Neural crest cell (in vitro differentiated cells): ENCODE measurements at places on chromosomes 1 and 21. TPM values are rescaled to one million over a fixed set of nuclear protein-coding genes. Genes with fewer than 3 reads are reported as not detected.
A peak's percentile ranks its signal among the peaks of the same experiment; 100 is the strongest.

- no peak for DNase-seq
- peaks cover 5% of the 10 kb centered on the region for H3K36me3 ChIP-seq
- H3K4me3 ChIP-seq = no peak overlapping the region
Measured at GRCh38 chr1:208031316-208031931, 120.5 kb upstream of the CD34 start.

The THBS3 gene
- 21.4 TPM in 2 replicates for total RNA-seq

- no peak overlapping the region for H3K27ac ChIP-seq
- no peaks in the 10 kb centered on the region for H3K27me3 ChIP-seq
- DNase-seq = no peak
- no peak overlapping the region for H3K4me3 ChIP-seq
- no peaks in the 10 kb centered on the region for H3K4me1 ChIP-seq
Measured at GRCh38 chr1:153742411-153743142, 14.7 kb downstream of the INTS3 start.

DNA sequence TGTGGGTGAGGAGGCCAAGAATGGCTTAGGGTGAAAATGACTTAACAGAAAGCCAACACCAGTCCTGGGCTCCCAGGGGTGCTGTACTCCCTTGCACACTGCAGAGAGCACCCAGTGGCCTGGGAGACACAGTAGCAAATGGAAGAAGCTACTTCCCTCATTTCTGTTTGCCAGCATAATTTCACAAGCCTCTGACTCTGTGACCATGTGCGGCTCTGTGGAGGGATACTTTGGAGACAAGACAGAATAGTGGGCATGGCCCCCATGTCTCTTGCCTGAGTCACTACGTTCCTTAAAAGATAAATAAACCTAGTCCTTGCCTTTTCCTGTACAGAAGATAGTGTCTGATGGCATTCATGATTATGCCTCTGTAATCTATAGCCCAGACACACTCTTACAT is 38.1 kb downstream of the TRIM62 start:
- H3K4me1 ChIP-seq = peaks cover 19% of the 10 kb centered on the region
- no peak for DNase-seq
- H3K27ac ChIP-seq = no peak overlapping the region
- no peaks in the 10 kb centered on the region for H3K27me3 ChIP-seq
- no peak overlapping the region for H3K4me3 ChIP-seq

- no peaks in the 10 kb centered on the region for H3K4me1 ChIP-seq
- DNase-seq = no peak
- H3K4me3 ChIP-seq = no peak overlapping the region
- no peaks in the 10 kb centered on the region for H3K27me3 ChIP-seq
- H3K36me3 ChIP-seq = no peaks in the 10 kb centered on the region
- H3K27ac ChIP-seq = no peak overlapping the region
Measured at GRCh38 chr1:162270016-162270770, 106.5 kb downstream of the SPATA46 start.

The BMP8B gene
- 1.2 and 1.4 TPM in 2 replicates for total RNA-seq

GRCh38 chr1:150887018-150887417 is at the start of gene CTXND2:
Gene CTXND2 (plus strand): TSS chr1:150887136. CDS start chr1:150912315, 25,179 bp downstream.
- H3K4me3 ChIP-seq = no peak within 1 kb of the TSS
- H3K36me3 ChIP-seq = no peaks in the 10 kb centered on the region
- no peak for DNase-seq
- no peak within 1 kb of the TSS for H3K27ac ChIP-seq
- H3K27me3 ChIP-seq = peaks cover 3% of the 10 kb centered on the region
- H3K4me1 ChIP-seq = peaks cover 5% of the 10 kb centered on the region

DNA sequence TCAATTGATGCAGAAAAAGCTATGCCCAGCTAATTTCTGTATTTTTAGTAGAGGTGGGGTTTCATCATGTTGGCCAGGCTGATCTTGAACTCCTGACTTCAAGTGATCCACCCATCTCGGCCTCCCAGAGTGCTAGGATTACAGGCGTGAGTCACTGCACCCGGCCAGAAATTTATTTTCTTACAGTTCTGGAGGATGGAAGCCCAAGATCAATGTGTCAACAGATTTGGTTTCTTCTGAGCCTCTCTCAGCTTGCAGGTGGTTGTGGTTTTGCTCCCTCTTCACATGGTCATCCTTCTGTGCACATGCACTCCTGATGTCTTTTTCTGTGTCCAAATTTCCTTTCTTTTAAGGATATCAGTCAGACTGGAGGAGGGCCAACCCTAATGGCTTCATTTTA is 35.6 kb downstream of the SHCBP1L start:
- no peak overlapping the region for H3K27ac ChIP-seq
- no peak for DNase-seq
- no peak overlapping the region for H3K4me3 ChIP-seq

The SUSD4 gene
- 0.20 and 0.56 TPM in 2 replicates for total RNA-seq

The GADD45A gene
- 16.1 and 17.8 TPM in 2 replicates for total RNA-seq

DNA sequence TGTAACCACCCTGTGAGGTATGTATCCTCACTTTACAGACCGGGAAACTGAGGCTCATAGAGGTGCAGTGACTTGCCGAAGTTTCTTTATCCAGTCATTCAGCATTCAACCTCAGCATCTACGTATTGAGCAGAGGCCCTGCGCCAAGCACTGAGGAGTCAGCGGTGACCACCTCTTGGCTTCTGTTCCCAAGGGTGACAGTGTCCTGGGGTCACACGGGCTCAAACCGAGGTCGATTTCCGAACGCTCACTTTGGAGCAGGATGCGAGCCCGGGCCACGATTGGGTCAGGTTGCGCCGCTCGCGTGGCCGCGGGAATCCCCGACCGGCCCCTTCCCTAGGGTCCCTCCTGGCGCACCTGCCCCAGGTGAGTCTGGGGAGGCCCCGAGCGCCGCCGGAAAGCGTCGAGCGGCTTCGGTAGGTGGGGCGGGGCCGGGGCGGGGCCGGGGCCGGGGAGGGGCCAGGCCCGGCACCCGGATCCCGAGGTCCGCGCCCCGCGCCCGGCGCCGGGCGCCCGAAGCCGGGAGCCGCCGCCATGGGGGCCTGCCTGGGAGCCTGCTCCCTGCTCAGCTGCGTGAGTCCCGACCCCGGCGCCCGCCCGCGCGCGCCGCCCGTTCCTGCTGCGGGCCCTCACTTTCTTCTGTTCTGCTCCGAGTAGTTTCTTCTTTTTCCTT is at the start of gene SERINC2:
Gene SERINC2 (plus strand): TSS at position 482 of the 673 bp plus-strand sequence. CDS start 53 bp downstream, at position 535.
- H3K4me1 ChIP-seq = peaks cover 57% of the 10 kb centered on the region
- DNase-seq = no peak
- peaks cover 13% of the 10 kb centered on the region for H3K27me3 ChIP-seq
- peak within 1 kb of the TSS; percentile 96 for H3K27ac ChIP-seq
- no peaks in the 10 kb centered on the region for H3K36me3 ChIP-seq

The SGIP1 gene
- total RNA-seq = 5.3 and 5.9 TPM in 2 replicates

GRCh38 chr1:81304187-81304586 is 496.5 kb upstream of the ADGRL2 start:
- H3K27ac ChIP-seq = no peak overlapping the region
- H3K36me3 ChIP-seq = no peaks in the 10 kb centered on the region
- no peak overlapping the region for H3K4me3 ChIP-seq
- peaks cover 24% of the 10 kb centered on the region for H3K4me1 ChIP-seq
- no peak for DNase-seq

The KIAA0040 gene
- total RNA-seq = 0.14 and 0.42 TPM in 2 replicates

DNA sequence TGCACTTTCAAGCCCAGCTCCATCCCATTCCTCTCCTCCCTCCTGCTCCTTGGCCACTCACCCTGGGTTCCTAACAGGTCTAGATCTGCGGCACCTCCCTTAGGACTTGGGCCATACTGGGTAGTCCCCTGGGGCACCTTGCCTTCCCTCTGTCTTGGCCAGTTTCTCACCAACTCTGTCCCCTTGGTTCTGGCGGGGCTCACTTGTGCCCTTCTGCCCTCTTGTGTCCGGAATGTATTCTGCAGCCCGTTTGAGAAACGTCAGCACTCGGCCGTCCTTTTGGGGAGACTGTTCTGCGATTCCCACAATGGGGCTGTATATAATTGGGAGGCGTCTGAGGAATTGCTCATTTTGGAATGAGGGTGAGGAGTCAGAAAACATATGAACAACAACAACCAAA is 162.4 kb downstream of the ZSCAN20 start:
- peaks cover 49% of the 10 kb centered on the region for H3K27me3 ChIP-seq
- no peak overlapping the region for H3K4me3 ChIP-seq
- no peak overlapping the region for H3K27ac ChIP-seq
- no peaks in the 10 kb centered on the region for H3K36me3 ChIP-seq
- DNase-seq = peak; percentile 50

GRCh38 chr1:92832537-92833114 is 786 bp downstream of the RPL5 start:
- H3K4me1 ChIP-seq = peaks cover 49% of the 10 kb centered on the region
- H3K36me3 ChIP-seq = peaks cover 37% of the 10 kb centered on the region
- peak overlapping the region; percentile 100 for H3K27ac ChIP-seq
- H3K4me3 ChIP-seq = peak overlapping the region; percentile 98

DNA sequence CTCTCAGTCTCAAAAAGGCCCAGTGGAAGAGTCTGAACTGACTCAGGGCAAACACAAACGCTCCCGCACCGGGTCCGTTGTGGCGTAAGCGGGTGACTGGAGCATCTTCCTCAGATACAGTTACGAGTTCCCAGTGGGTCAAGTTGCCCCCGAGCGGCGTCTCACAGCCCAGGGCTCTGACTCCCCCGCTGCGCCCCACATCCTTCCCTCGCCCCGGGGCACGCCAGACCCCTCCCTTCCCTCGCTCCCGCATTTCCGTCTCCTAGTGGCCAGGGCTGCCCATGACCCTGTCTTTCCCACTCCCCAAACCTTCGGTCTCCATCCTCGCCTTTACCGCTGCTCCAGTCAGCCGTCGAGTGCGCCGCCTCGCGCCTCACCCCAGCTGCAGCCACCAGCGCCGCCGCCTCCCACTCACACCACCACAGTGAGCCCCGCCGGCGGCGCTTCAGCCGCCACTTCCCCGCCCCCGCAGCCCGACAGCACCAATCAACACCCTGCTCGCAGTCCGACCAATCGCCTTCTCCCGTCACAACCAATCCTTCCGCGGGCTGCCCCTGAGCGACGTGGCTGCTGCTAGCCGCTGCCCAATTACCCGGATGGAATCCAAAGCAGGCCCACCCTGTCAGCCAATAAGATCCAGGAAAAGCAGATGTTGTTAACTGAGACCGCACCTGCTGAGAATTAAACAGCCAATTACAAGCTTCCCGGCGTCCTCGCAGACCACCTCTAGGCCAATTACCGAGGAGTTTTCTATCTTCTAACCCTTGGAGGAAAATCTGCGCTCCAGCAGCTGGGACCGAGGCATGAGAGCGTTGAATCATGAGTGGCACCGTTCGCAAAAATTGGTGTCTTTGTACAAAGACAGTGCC is at the start of gene TDRKH:
Gene TDRKH (minus strand): TSS at position 430 of the 869 bp plus-strand sequence. CDS start 7,478 bp downstream, outside the sequence.
- peaks cover 30% of the 10 kb centered on the region for H3K4me1 ChIP-seq
- no peaks in the 10 kb centered on the region for H3K36me3 ChIP-seq
- H3K4me3 ChIP-seq = peak within 1 kb of the TSS; percentile 95
- peak; percentile 97 for DNase-seq
- no peaks in the 10 kb centered on the region for H3K27me3 ChIP-seq

DNA sequence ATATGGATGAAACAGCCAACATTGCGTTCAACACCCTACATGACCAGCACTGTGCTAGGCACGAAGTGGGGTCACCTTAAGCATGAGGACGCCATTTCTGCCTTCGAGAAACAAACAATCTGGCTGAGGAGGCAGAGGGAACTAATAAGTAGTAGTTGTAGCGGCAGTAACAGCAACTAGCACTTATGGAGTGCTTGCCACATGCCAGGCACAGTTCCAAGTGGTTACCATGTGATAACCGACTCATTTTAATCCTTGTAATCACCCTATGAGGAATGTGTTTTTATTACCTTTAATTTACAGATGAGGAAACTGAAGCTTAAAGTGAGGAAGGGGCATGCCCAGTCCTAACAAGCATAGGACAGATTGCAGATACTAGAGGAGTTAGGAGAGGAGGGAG is 33.7 kb downstream of the KCND3 start:
- no peaks in the 10 kb centered on the region for H3K4me1 ChIP-seq
- H3K4me3 ChIP-seq = no peak overlapping the region
- no peaks in the 10 kb centered on the region for H3K36me3 ChIP-seq
- no peak overlapping the region for H3K27ac ChIP-seq
- peaks cover 19% of the 10 kb centered on the region for H3K27me3 ChIP-seq

DNA sequence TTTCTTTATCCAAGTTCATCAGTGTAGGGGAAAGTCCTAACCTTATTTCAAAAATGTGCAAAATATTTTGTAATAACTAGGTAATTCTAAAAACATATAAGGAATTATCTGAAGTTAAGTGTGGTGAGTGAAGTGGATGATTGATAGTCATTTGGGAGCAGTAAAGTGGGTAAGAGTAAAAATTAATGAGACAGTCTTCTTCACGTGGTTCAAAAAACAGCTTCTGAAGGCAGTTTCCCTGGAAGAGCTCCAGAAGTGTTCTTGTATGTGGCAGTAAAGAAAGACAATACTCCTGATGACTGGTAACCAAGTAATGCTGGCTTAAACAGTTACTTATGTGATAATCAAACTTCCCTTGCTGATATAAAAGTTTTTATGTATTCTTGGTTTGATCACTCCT is 50.3 kb downstream of the LEPR start:
- H3K4me3 ChIP-seq = no peak overlapping the region
- H3K27me3 ChIP-seq = no peaks in the 10 kb centered on the region
- H3K27ac ChIP-seq = no peak overlapping the region

GRCh38 chr1:223008808-223009207 is 134.2 kb downstream of the TLR5 start:
- no peak overlapping the region for H3K4me3 ChIP-seq
- peak overlapping the region; percentile 83 for H3K27ac ChIP-seq
- DNase-seq = no peak
- H3K27me3 ChIP-seq = no peaks in the 10 kb centered on the region

DNA sequence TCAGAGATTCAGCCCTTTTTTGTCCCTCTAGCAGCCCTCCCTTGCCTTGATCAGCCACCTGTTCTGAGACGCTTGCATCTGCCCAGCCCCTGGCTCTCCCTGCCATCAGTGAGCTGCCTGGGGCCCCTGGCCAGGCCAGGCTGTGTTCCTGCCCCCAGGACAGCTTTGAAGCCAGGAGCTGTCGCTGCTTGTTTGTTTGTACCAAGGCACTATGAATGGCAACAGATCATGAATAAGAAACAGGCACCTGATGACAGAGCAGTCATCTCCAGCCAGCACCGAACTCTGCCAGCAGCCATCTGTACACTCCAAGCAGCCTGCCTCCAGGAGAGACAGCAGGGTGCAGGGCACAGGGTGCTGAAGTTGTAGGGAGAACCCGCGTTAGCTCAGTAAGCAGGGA is 8.1 kb upstream of the VWA5B1 start:
- H3K4me1 ChIP-seq = peaks cover 10% of the 10 kb centered on the region
- no peaks in the 10 kb centered on the region for H3K36me3 ChIP-seq
- no peak overlapping the region for H3K27ac ChIP-seq

- no peak for DNase-seq
- peaks cover 53% of the 10 kb centered on the region for H3K4me1 ChIP-seq
- H3K4me3 ChIP-seq = peak overlapping the region; percentile 98
- H3K36me3 ChIP-seq = peaks cover 40% of the 10 kb centered on the region
- H3K27ac ChIP-seq = peak overlapping the region; percentile 99
- H3K27me3 ChIP-seq = peaks cover 11% of the 10 kb centered on the region
Measured at GRCh38 chr1:150578272-150579109, 919 bp downstream of the MCL1 start.

- H3K27me3 ChIP-seq = no peaks in the 10 kb centered on the region
- no peak overlapping the region for H3K27ac ChIP-seq
- no peaks in the 10 kb centered on the region for H3K36me3 ChIP-seq
- no peak for DNase-seq
- no peak overlapping the region for H3K4me3 ChIP-seq
Measured at GRCh38 chr1:202365092-202365815, 16.8 kb downstream of the PPP1R12B start.

- H3K4me3 ChIP-seq = no peak overlapping the region
- H3K27ac ChIP-seq = no peak overlapping the region
- H3K36me3 ChIP-seq = no peaks in the 10 kb centered on the region
- H3K4me1 ChIP-seq = no peaks in the 10 kb centered on the region
- no peak for DNase-seq
- peaks cover 3% of the 10 kb centered on the region for H3K27me3 ChIP-seq
Measured at GRCh38 chr1:41532206-41532975, 47.9 kb upstream of the EDN2 start.

GRCh38 chr1:12383786-12384185 is 154.0 kb downstream of the VPS13D start:
- no peaks in the 10 kb centered on the region for H3K27me3 ChIP-seq
- H3K4me1 ChIP-seq = peaks cover 6% of the 10 kb centered on the region
- H3K4me3 ChIP-seq = no peak overlapping the region
